ENCODE measurements at places on chromosomes 2 and 18.

DNA sequence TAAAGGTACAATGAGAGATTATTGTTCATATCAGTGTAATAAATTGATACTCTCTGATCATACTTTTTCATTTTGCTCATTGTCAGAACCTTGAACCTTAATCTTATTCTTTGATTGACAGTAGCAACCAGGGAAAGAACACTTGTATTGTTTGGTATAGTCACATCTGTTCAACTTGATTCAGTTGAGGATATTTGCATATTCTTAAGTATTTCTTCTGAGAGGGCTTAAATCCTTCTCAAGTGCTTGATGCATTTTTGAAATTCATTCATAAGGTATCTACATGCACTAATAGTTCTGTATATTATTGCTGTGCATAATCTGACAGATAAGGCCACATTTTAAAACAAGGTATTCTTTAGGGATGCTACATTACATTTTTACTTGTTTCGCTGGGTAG lies 118.9 kb downstream of the EHBP1 start:
- no peak for DNase-seq

GRCh38 chr18:13619505-13620205 lies 106.7 kb downstream of the FAM210A start:
- DNase-seq = no peak

DNA sequence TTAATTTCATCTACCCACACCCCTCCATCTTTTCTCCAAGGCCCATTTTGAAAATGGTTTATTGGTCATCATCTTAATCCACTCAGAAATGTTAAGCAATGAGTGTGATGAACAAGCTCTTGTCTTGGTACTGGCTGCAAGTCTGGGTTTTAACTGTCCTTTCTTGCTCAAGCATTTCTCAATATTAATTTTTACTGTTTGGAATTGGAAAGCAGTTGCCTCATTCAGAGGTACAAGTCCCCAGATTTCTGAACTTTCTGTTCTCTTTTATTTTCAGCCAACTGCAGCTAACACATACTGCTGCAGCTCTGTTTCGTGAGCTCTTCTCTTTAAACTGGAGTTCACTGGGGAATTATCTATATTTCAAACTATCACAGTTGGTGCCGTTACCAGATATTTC lies 99.4 kb upstream of the TEX51 start:
- DNase-seq = no peak

- DNase-seq = no peak
These were observed 69.2 kb downstream of the SLC40A1 start for GRCh38 chr2:189511210-189511959.

- peak; percentile 89 for DNase-seq
These were observed 25.3 kb upstream of the SMAD7 start for GRCh38 chr18:48975817-48976649.

DNA sequence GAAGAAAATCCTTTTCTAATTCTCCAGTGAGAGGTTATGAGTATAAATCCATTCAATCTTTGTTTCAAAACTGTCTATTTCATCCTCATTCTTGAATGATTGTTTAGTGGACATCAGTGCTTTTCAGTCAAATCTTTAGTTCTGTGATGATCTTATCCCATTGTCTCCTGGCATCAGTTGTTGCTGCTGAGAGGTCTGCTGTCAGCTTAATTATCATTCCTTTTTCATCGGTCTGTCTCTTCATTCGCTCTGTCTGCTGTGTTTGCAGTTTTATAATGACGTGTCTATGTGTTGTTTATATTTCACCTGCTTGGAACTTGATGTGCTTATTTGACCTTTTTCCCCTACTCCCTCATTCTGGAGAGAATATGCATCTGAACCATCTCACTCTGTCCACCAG lies 69.2 kb upstream of the GLI2 start:
- DNase-seq = no peak

GRCh38 chr2:41729800-41730364 lies 317.9 kb upstream of the PKDCC start:
- no peak for DNase-seq

- no peak for DNase-seq
These were observed 885.3 kb upstream of the CELF4 start for GRCh38 chr18:38450876-38451275.

DNA sequence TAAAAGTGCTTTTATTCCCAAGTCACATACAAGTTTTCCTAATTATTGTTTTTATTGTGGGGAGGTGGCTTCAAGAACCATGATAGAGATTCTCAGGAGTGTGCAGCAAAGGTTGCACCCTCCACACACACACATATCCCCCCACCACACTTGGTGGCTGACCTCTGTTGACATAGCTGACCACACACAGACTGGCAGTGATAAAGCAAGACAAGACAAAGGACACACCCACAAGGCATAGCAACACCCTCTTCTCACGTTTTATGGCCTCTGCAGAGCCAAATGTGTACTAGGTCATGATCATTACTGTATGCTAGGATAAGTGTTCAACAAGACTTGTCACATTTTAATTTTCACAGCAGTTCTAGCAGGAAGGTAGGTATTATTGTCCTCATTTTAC lies 143.0 kb upstream of the EPC2 start:
- DNase-seq = no peak

- DNase-seq = no peak
These were observed 26.9 kb downstream of the CENPO start for GRCh38 chr2:24820175-24820513.

DNA sequence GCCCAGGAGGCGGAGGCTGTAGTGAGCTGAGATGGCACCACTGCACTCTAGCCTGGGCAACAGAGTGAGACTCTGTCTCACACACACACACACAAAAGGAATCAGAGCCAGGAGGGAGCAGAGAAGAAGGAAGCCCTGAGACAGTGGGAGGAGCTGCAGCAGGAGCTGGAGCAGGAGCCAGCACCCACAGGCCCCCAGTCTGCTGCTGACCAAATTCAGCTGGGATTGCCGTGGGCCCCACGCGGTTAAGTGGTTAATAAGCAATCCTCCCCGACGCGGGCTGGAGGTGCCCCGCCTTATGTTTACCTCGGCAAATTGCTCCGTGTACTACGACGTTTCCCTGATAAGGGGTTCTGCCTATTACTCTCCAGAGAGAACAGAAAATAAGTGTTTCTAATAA lies 265.3 kb downstream of the TWIST2 start:
- peak; percentile 16 for DNase-seq

GRCh38 chr18:30439174-30439573 lies 603.4 kb downstream of the DSC3 start:
- DNase-seq = no peak

GRCh38 chr2:168607992-168608391 lies 151.9 kb downstream of the CERS6 start:
- peak; percentile 40 for DNase-seq

DNA sequence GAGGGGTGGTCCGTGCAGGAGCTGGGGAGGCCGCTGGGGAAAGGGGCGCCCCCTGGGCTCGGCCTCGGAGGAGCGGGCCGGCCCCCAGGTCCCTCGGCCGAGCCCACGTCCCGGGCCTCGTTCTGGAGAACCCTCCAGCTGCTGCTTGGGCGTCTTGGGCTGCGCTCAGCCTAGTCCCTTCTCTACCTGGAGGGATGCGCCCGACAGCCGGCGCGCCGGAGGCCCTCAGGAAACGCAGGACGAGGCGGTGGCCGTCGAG lies 293 bp upstream of the D2HGDH start:
- DNase-seq = no peak

- no peak for DNase-seq
These were observed 68.3 kb downstream of the PIEZO2 start for GRCh38 chr18:11081009-11081532.

GRCh38 chr2:136305517-136306192 lies 187.7 kb upstream of the CXCR4 start:
- no peak for DNase-seq

- no peak for DNase-seq
These were observed 26.0 kb downstream of the EIF2AK3 start for GRCh38 chr2:88601286-88601685.

DNA sequence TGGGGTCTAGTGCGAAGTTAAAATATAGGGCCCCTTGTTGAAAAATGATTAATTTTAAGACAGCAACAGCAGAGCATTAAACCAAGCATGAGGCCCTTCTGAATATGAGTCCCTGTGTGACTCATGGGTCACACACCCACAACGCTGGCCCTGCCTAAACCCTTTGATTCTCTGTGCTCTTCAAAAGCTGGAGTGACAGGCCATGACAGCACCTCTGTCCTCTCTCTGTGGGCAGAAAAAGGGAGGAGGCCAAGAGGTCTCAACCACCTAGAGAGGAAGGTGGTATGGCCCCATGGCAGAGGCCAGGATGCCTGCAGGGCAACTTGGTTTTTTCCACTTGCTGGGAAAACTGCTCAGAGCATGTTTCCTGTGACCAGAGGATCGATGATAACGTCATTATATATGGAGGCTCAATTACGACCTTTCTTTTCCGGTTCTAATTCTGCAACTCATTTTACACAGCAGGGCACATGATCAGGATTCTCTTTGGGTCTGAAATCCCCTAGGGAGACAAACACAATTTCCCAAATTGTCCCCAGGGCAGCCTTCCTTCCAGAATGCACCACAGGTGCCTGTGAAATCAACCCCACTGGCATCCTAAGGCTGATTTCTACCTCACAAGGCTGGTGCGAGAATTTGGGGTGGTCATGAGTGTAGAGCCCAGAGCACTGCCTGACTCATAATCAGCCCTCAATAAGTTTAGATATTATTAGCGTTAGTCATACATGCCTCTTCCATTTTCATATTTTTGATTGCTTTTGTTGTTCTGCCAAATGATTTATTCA lies 102.0 kb upstream of the PPP1CB start:
- peak; percentile 30 for DNase-seq

DNA sequence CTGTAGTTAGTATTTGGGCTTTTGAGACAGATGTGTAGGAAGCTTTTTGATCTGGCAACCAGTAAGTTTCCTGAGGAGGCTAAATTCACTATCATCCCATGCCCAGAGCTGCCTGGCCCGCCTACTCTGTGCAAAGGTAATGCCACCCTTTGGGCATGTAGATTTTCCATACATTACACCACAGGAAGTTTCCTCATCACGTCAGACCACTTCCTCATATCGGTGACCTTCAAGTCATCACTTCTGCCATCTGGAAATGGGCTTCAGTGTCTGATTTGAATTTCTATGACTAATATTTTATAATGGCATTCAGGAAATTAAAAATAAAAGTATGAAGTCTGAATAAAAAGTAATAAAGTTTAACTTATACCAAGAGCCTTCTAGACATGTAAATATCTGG lies 825.4 kb downstream of the DCDC2C start:
- DNase-seq = no peak

- DNase-seq = no peak
These were observed 280.0 kb downstream of the EXOC6B start for GRCh38 chr2:72545790-72546189.

GRCh38 chr2:85073033-85073432 lies 60.2 kb upstream of the TCF7L1 start:
- no peak for DNase-seq

GRCh38 chr2:237432484-237433092 lies 18.6 kb upstream of the COL6A3 start:
- DNase-seq = peak; percentile 97

DNA sequence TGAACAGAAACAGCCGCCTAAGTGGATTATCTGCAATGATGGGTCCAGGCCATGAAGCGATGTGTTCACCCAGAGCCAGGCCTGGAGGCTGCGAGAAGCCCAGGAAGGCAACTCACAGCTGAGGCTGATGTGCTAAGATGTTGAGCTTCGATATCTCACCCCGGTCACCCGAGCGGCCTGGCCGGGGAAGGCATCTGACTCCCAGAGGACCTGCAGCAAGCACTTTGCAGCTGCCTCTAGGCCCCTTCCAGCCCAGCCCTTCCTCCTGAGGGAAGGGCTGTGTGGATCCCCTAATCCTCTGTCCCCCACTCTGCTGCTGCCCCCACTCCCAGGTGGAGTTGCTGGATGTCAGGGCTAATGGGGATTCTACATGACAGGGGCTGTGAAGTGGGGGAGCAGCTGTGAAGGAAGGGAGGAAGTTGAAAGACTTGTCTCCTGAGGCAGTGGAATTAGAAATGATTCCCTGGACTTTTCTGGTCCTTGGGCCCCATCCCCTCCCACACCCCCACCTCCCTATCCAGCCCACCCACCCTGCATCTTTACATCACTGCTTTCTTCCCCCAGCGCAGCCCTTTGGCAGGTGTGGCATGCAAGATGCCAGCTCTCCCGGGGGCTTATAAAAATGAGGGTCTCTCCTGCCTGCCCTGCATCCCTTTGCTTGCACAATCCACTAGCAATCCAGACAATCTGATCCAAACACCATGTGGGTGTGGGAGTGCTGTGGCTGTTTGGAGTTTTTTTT lies 4.3 kb downstream of the ATP6V1B1 start:
- no peak for DNase-seq

GRCh38 chr2:101608408-101609310 lies 88.8 kb upstream of the MAP4K4 start:
- peak; percentile 8 for DNase-seq

DNA sequence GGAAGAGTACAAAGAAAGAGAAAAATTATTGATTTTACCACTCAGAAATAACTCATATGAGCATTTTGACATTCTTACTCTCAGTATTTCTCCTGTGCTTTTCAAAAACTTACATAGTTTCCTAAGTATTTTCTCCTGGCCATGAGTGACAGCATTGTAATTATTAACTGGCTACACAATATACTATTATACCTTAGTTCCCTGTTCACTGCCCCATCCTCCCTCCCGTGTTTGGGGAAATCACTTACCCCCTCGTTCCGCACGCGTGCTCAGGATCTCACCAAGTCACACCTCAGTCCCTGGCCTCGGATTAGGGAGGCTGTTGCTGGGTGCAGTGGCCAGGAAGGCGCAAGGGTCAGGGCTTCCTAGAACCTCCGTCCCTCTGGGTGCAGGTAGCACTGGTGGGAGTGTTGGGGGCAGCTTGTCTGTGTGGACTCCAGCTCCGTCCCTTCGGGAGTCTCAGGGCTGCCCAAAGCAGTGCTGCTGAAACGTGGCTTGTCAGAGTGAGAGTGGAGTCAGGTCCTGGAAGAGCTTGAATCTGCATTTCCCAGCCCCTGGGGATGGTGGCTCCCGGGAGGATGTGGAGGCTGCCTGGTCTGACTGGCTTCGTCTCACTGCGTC lies 23.2 kb downstream of the ATG4B start:
- DNase-seq = no peak

- DNase-seq = peak; percentile 46
These were observed 148.6 kb upstream of the PKDCC start for GRCh38 chr2:41899189-41899588.

DNA sequence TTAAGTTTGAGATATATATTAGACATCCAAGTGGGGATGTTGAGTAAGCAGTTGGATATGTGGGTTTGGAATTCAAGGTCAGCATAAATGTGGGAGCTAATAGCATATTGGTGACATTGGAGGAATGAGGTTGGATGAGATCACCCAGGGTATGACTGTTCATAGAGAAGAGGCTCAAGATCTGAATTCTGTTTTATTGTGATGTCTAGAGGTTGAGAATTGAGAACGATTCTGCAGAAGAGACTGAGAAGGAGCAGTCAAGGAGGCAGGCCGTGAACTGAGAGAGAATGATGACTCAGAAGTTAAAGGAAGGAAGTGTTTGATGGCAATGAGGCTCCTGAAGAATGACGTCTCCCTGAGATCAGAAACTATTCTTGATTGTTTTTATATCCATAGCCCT lies 5.9 kb downstream of the SERPINB11 start:
- DNase-seq = peak; percentile 93

Data from fibroblast of skin of right biceps (primary cell).